SK-N-MC (cell line): ENCODE measurements at places on chromosomes 11 and 22.

- DNase-seq: no peak
These were observed 144.6 kb downstream of the SNX19 start for GRCh38 chr11:130771708-130772107.

DNA sequence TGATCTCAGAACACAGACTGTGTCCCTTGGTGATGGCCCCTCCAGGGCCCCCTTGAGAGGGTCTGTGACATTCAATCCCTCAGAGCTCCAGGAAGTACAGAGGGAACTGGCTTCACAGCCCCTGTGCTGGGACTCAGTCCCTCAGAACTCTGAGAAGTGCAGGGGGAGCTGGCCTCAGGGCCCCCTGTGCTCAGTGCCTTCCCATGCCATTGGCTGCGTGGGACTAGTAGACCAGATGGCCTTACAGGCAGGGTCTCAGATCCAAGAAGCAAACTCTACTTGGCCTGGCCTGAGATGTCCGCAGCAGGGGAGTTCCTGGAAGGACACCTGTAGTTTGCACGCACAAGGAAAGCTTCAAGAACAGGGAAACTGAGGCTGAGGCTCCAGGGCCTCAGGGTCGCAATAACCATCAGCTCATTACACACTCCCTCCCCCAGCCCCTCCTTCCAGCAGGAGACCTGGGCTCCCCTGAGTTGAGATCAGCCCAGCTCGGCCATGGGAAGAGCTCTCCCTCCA, 138.4 kb downstream of the BRD1 start:
- DNase-seq: no peak

DNA sequence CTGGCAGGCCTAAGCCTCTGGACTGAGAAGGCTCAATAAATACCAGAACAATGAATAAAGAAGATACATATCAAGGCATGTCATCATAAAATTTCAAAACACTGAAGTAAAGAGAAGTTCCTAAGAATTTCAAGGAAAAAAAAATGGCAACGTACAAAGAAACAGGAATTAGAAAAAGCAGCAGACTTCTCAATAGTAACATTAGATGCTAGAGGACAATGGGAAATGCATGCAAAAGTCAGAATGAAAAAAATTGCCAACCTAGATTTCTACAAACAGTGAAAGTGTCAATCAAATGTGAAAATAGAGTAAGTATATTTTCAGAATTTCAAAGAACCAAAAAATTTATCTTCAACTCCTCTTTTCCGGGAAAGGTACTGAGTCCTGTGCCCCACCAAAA, 125.0 kb downstream of the KCNC1 start:
- DNase-seq: no peak

- DNase-seq: no peak
These were observed at the start of gene CDC42BPG for GRCh38 chr11:64844330-64845128. Gene CDC42BPG (minus strand): TSS chr11:64844653. CDS start chr11:64844569, 84 bp downstream.

DNA sequence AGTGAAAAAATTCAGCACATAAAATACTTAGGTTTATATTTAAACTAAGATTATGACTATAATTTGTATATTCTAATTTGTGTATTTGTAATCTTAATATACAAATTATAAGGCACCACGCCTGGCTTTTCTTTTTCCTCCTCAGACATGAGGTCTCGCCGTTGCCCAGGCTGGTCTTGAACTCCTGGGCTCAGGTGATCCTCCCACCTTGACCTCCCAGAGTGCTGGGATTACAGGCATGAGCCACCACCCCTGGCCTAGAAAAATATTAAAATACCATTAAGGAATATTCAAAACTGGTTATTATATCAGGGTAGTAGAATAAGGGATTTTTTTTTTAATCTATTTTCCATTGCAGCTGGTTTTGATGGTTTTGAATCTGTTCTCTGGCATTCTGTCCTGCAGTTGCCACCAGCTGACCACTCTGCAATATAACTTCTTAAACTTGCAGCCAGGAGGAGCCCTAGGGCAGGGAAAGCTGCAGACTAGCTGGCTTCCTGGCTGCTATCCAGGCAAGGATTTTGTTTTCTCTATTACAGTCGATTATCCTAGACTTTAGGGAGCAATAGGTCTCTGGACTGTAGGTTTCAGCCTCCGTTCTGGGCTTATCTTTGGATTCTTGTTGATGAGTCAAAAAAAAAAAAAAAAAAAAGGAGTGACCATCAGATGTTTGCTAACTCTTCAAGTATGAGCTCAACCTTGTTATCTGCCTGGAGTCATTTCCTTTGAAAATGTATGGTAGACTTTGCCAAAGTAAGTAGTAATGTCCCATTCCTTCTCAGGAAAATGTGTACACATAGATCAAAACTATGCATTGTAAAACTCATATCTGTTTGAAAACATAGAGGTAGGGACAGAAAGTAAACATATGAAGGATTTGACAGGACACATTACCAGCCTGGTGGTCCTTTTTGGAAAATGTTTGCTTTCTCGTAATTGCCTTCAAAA, 13.2 kb downstream of the POLA2 start:
- no peak for DNase-seq

- no peak for DNase-seq
These were observed 16.0 kb upstream of the B4GALNT4 start for GRCh38 chr11:353179-353873.

GRCh38 chr11:8292351-8292750, 28.7 kb upstream of the LMO1 start:
- DNase-seq: no peak

DNA sequence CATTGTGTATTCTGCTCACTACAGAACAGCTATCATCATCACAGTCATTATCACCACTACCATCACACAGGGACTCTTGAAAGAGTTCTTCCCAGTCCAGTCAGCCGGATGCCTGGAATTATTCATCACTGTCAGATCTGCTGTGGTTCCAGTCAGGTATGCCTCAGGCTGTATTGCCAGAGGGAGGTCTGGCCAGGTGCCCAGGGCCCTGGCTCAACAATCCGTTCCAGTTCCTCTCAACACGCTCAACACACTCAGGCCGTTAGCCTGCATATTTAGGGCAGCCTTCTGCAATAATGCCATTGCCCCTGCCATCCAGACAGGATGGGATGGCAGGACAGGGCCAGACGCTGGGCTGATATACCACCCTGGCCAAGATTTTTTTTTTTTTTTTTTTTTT, 28.6 kb upstream of the RASL10A start:
- DNase-seq: no peak

DNA sequence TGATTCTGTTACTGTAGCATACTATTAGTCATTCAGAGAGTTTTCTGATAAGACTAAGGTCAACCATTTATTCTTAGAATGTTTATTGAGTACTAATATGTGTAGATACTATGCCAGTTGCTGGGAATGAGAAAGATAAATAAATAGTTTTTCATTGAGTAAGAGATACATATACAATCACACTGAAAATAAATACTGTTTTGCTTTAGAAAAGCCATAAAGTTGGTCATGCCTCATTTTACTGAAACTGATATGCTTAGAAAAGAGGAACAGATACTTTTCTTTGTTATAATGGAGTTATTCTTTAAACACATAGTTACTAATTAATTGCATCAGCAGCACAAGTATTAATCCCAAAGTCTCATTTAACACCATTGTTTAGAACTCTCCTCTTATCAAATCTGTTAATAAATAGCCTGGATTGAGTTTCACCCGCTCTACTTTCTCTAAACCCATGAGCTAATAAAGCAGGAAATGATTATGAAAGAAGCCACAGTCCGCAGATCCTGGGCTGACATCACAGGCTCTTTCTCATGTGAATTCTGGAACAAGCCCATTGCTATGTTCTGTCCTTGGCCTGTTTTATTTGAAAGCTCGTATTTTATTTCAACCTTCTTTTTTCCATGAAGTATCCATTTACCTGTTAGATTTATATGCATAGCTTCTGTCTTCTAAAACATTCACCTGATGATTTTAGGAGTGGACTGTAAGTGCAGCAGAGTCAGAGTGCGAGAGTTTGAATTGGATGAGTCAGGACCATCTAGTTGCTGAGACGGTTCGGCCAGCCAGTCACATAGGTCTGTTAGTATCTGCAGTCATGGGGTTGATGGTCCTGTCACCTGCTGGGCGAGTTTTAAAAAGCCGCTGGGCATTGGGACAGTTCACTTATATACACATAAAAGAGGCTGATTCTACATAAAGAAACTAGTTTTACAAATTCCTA, 35.5 kb downstream of the PIWIL4 start:
- DNase-seq: no peak

DNA sequence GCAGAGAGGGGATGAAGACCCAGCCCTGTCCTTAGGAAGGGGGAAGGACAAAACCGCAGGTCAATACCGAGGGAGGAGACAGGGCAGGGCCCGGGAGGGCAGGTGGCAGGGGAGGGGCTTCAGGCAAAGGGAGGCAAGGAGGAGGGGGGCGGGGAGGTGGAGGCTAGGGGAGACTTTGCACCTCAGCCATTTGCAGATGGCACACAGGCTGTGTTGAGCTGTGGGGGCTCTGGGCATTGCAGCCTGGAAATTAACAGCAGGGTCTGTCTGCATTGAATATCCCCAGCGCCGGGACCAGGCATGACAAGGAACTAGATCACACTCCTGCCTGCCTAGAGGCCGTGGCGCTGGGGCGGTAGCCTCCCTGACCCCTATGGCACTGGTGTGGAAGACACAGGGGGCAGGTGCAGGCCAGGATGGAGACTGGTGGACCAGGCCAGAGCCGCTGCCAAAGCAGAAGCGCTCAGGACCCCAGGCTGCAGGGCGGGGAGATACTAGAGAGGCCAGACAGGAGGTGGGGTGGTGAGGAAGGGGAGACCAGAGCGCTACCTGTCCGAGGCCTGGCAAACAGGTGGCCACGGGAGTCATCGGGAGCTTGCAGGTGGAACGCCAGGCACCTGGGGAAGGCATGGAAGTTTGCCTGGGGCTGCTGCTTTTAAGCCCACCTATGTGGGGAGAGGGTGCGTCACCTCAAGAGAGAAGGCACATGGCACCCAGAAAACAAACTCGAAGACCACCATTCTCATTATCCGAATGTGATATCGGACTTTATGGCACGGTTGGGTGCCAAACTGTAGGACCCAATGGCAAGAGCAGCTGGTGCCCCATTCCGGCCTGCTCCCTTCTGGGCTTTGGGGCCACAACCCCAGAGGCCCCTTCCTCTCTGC, 11.5 kb downstream of the CBX6 start:
- no peak for DNase-seq

- no peak for DNase-seq
These were observed 22.9 kb upstream of the CTR9 start for GRCh38 chr11:10728154-10728553.

- no peak for DNase-seq
These were observed 12.0 kb downstream of the BRSK2 start for GRCh38 chr11:1401656-1402221.

- no peak for DNase-seq
These were observed 397.5 kb downstream of the ETS1 start for GRCh38 chr11:128189823-128190222.

GRCh38 chr22:31199187-31199586, 12.9 kb upstream of the LIMK2 start:
- no peak for DNase-seq

GRCh38 chr11:3198815-3199214, 19.8 kb downstream of the MRGPRG start:
- no peak for DNase-seq

GRCh38 chr22:47114813-47115517, 352.5 kb downstream of the TBC1D22A start:
- no peak for DNase-seq

DNA sequence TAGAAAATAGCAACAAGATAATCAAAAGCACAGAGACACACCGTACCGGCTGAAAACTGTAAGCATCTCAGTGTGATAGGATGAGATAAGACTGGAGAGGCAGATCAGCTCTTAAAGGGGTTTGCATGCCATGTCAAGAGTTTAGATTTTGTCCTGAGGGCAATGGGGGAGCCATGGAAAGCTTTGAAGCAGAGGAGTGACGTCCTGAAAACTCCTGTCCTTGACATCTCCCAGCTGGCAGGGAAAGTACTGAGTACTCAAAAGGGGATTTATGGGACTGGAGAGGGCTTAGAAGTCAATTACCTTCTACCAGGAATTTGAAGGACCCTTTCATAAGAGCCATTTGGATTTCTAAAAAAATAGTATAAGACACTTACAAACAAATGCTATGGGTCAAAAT, 420.5 kb upstream of the NARS2 start:
- DNase-seq: no peak

DNA sequence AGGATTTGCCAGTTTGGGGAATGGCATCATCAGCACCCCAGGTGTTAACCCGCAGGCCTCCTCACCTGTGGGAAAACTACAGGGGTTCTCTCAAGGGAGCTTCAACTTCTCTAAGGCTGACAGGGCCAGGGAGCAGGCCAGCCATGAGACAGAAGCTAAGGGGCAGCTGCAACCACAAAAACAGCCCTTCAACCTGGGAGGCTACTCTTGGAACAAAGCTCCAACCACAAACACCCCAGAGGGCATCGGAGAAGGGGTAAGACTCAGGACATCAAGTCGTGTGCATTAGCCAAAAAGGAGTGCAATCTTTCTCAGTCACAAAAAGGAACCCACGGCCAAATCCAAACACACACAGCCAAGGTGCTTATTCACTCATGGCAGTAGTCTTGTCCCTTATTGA, 103.0 kb downstream of the PLEKHA7 start:
- DNase-seq: no peak

DNA sequence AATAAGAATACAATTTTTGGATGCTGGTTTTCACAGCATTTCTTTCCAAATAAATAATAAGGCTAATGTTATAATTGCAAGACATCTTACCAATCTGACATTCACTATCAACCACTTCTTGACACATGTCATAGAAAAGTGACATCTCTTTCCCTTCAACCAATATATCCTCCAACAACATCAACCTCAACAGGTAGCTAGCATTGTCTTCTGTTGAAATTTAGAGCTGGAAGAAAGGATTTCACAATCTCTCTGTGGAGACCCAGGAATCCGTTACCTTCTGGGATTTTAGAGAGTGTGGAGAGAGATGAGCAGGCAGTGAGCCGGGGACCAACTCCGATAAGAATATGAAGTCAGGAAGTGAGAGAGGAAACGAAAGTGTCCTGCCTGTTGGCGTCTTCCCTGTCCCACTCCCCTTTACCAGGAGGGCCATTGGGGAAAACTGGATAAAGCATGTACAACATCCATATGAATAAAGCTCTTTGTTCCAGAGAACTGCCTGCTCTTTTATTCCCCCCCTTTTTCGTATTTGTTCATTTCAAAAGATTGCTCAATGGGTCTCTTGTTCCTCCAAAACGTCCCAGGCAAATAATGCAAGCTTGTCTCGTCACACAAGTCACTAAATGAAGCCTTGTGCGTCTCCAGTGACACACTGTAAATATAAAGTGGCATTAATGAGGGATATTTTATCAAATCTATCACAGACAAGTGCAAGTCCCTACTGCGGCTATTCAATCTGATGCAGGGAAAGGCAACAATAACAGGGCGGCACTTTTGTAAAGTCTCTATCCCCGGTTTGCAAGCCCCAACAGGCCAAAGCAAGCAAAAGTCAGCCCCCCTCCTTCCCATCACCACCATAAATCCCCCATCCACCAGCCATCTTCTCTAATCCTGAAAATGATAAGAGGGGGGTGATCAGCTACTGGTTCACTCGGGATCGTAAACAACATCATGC, 3.4 kb downstream of the CADM1 start:
- no peak for DNase-seq
